ENCODE measurements at places on chromosomes 11 and 22.

DNA sequence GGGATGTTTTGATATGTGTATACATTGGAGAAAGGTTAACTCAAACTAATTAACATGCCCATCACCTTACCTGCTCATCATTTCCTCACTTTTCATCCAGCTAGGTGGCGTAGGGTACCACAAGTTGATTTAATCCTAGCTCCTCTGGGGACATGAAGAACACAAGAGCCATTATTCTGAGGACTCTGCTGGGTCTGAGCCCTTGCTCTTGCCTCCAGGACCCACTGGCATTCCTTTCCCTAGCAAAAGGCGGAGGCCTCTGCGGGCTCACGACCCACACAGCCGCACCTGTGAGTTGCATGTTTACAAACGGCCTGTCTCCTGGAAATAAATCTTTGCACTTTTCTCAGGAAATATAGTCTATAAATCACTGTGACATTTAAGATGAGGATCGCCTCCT is 871.9 kb downstream of the TBC1D22A start:
- DNase-seq = no peak

DNA sequence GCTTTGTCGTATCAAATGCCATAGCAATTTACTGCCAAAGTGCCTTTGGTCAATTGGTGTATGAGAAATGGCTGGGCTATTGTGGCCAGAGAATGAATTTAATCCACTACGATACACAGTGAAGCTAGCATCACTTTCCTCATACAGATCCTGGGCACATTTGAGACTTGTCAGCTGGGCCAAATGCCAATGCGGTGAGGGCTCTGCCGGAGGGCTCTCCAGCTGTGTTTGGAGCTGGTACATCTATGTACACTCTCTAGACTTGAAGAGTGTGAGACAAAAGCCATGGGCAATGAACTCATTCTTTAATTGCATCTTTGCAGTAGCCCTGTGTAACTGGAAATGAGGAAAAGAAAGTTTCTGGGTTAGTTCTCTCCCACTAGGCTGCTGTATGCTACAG is 1052.9 kb downstream of the NTM start:
- no peak for DNase-seq

DNA sequence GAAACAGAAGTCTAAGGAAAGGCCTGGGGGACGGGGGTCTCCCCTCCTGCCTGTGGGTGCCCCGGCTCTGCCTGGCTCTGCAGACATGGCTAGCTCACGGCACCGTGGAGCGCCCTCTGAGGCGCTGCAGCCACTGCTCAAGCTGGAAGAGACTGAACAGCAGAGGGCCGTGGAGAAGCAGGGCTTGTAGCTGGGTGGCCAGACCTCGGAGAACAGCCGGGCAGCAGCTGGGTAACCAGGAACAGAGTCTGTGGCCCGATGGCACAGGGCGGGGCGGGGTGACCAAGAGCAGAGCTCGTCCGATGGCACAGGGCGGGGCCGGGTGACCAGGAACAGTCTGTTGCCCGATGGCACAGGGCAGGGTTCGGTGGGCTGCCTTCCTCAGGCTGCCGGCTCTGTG is 18.1 kb downstream of the RNH1 start:
- no peak for DNase-seq

DNA sequence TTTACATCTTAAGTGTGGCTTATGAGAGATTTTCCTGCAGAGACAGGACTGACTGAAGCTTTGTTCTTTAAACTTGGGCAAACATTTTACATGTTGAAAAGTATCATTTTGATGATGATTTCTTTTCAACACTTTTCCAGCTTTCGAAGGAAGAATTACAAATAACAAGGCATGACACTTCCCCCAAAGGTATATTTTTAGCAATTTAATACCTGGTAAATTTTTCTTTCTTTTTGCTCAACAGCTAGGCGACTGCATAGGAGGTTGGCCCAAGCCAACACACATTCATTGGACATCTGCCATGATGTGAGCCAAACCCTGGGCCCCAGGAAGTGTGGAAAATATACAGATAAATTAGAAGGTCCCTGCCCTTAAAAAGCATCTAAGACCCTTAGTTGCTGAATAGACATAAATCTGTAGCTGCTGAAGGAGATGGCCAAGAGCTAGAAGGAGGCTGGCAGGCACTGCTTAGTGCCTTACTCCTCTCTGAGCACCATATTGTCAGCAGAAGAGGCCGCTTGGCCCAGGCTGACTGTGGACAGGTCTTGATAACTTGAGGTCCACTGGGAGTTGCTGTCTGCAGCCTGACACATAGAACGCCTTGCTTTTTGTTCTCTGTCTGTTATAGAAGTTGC is 53.3 kb upstream of the CD44 start:
- DNase-seq = no peak

DNA sequence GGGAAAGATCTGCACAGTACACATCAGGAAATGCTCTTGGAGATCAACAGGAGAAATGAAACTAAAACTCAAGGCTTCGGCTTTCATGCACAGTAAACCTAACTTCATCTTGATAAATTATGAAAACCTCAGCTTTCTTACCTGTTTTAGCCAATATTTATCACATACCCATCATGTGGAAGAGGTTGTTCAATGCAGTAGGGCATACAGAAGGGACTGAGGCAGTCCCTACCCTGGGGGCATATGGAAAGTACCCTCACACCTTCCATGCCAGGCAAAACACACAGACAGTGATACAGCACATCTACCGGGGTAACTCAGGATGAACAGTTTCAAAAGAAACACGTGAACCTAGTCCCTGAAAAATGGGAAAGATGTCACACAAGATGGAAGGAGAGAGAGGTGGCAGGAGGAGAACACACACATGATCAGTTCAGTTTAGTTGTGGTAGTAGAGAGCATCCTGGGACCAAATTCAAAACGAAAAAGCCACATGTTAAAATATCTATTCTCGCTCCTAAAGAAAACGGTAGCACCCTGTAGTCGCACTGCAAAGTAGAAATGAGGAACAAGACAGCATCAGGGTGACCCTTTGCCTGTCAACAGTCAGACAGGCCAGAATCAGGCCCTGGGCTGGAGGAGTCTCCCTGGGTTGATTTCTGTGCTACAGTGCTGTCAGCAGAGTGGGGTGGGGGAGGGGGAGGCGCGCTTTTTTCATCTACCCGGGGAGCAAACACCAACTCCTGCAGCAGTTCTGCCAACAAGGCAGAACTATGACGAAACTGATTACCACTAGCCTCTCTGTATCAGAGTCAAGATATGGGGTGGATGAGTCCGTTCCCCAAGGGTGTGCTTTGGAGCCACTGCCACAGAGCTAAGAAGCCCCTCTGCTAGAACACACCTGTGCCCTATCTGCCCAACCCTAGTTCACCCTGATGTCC is 1.3 kb downstream of the HIRA start:
- peak; percentile 87 for DNase-seq

GRCh38 chr11:46250745-46251052 is 26.8 kb upstream of the CREB3L1 start:
- DNase-seq = no peak

DNA sequence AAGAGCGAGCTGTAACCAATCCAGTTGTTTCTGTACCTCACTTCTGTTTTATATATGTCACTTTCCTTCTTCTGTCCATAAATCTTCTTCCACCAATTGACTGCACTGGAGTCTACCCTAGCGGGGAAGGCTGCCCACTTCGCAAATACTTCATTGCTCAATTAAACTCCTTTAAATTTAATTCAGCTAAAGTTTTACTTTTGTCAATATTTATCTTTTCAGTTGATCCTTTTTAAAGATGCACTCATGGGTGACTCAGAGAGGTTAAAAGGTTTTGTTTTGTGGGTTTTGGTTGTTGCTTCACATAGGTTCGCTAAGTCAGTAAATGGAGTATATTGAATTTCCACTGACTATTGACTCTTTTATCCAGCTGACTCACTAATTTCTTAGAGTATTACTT is 597.2 kb downstream of the DLG2 start:
- no peak for DNase-seq

- DNase-seq = no peak
Measured at GRCh38 chr11:62770778-62771143, 435 bp upstream of the TAF6L start.

DNA sequence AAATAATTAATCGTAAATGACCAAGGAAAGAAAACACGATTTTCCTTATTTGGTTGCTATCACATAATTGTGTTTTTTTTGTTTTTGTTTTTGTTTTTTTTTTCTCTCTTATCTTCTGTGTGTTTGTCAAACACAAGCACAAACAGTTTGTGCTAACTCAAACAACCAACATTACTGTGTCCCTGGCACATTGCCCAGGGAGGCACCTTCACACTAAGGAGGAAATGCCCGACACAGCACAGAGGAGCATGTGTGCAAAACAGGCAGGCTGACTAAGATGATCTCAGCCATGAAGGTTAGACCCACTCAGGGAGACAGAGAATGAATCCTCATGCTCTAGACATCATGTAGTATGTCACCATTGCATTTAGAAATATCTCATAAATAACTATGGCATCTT is 130.1 kb downstream of the SOX6 start:
- peak; percentile 16 for DNase-seq

DNA sequence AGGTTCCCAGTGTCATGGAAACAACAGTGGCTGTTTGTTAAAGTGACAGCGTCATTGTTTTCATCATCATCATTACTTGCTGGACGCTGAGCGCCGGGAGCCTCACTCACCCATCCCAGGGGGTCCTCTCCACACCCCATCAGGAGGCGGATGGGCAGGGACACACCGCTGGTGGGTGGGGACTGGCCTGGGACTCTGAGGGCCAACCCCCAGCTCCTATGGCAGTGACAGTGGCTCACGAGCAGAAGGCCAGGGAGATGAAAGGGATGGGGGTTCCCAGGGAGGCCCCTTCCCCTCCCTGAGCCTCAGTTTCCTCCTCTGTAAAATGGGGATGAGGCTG is 76.6 kb upstream of the PRR5 start:
- DNase-seq = no peak

DNA sequence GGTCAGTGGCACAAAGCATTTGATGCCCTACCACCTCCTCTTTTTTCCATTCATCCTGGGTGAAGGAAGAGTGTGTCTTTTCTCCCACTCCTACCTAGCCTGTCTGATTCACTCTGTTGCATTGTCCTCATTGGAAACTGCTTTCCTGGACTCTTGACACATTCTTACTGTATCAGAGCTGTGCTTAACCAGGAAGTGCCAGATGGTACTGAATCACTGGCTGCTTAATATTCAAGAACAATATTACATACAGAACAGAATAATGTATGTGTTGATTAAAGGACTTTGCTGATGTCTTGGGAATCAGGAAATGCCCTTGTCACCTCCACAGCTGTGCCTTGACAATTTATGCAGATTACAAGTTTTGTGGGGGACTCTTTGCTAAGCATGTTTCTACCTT is 44.4 kb downstream of the SVIP start:
- DNase-seq = no peak

DNA sequence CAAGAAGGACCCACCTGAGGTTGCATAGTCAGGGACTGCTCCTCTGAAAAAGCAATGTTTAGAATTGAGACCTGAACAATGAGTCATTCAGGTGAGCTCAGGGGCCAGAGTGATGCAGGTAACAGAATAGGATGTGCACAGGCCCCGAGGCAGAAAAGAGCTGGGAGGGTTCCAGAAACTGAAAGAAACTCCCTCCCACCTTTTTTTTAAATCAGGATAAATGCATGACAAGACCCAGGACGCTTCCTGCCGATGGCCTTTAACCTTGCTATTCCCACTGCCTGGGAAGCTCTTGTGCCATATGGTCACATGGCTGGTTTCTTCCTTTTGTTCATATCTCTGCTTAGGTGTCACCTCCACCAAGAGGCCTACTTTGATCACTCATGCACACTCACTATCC is 214.2 kb upstream of the ZBED5 start:
- no peak for DNase-seq

DNA sequence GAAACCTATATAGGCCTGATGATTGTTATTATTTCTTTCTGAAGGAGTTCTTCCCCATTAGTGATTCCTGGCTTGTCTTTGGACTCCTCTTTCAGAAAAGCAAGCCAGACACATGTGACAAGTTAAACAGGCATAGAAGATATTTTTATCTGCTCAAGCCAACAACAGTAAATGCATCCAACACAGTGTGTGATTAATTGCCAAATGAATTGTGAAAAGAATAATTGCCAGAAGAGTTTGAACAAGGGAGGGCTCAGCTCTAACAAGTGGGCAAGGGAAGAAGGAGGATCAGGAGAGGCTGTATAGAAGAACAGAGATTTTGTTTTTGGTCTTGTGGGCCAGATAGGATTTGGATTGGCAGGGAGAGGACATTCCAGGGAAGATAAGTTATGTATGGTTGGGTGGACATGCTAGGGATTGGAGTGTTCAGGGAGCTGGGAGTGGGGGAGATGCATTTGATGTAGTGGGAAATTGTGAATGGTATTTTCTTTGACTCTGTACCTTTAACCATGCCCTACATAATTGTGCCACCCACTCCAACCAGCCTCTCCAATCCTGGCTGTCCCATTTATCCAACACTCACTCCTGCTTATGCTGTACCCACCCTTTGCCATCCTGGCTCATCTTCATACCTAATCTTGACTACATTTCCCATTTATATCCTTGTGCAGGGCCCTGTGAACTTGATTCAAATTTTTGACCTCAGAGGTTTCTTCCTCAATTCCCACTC is 172.8 kb downstream of the RRAS2 start:
- DNase-seq = no peak

DNA sequence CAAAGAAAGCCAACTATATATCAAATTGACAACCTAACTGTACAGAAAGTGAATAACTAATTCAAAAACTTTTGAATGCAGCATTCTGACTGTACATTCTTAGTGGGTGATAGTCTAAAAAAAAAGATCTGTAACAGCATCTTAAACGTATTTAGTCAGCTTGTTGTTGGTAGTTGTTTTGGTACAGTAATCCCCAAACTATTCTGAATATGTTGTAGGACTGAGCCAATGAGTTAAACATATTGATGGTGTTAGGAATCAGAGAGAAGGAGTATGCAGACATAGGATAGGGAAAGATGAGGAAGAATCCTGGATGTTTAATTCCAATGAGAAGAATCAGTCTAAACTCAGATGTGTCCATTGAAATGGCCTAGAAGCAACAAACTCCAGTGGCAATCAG is 41.9 kb upstream of the KIRREL3 start:
- no peak for DNase-seq

DNA sequence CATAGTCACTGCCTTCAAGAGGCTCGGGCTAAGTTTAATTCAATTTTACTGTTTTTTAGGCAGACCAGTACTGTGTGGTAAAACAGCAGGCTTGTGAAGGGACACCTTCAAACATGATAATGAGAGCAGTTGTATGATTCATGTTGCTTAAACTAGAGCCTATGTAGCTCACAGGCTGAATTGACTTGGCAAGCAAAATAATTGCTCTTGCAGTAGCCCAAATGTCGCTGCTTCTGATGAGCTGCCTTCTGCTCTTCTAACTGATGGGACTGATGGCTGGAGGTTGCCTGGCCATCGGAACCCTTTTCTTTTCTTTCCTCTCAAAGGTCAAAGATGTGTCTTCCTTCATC is 137.6 kb downstream of the MAML2 start:
- no peak for DNase-seq

GRCh38 chr11:67174311-67174710 is 55.2 kb downstream of the KDM2A start:
- DNase-seq = no peak

DNA sequence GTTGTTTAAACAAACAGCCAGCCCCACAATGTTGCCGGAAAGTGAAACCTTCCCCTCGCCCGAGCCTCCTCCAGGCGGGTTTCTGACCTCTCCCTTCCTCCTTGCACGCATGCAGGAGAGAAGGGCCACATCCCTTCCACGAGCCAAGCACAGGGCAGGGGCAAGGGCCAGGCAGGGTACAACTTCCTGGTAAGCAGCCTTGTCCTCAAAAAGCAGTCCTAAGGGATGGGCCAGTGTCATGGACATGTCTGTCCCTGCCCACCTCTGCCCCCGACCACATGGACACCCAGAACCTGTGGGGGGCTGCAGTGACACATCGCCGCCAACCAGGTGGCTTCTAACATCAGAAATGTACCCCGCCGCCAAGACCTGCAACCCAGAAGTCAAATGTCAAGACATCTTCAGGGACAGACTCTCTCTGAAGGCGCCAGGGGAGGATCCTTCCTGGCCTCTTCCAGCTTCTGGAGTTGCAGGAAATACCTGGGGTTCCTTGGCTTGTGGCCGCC is 145.3 kb downstream of the CRYBB2 start:
- no peak for DNase-seq
